CD4-positive, alpha-beta T cell treated with Interleukin-4 for 1 hour (primary cell): ENCODE measurements at places on chromosomes 4 and X.

GRCh38 chrX:16039363-16039762 is 84.0 kb upstream of the GRPR start:
- DNase-seq: no peak

GRCh38 chrX:51148848-51149247 is 183.8 kb upstream of the NUDT10 start:
- no peak for DNase-seq

DNA sequence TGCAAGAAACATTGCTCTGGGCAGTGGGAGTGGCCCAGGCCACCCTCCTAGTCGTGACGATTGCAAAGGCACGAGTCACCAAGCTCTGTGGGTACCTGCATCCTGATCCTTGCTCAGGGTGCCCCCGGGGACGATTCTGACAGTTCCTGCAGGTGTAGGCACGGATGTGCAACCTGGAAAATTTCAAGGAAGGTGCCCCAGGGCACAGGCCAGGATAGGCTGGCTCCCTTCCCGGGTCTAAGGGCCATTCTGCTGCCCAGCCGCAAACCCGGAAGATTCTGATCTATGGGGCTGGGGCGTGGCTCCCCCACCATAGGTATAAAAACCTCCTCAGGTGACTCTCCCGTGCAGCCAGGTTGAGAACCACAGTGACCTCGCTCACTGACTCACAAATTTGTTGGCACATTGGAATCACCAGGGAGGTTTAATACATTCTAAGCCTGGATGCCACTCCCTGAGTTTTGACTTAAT is 228.5 kb downstream of the PTTG2 start:
- no peak for DNase-seq

DNA sequence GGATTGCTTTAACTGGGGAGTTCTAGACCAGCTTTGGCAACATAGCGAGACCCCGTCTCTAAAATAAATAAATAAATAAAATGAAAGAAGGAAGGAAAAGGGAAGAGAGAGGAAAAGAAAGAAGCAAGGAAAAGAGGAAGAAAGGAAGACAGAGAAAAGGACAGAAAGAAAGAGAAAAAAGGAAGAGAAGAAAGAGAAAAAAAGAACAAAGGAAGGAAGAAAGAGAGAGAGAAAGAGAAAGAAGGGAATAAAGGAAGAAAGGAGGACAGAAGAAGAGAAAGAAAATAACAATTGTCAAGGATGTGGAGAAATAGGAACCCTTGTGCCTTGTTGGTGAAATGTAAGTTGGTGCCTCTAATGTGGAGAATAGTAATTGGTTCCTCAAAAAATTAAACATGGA is 74.6 kb downstream of the ANAPC4 start:
- no peak for DNase-seq

- no peak for DNase-seq
These were observed 109.9 kb downstream of the AFF1 start for GRCh38 chr4:87044511-87045233.

DNA sequence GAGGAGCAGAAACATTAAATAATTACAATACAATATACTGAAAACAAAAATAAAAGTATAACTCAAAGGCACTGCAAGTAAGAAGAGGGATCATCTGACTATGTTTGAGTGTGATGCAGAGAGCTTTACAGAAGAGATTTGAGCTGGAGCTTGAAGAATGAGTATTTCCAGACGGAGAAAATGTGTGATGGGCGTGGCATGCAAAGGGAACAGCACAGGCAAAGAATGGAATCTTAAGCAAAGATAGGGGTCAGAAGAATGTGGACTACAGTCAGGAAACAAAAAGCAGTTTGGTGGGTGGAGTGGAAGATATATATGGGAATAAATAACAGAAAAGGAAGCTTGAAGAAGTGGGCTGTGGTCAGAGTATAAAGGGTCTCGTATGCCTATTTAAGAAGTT is 45.5 kb downstream of the OPHN1 start:
- no peak for DNase-seq

- no peak for DNase-seq
These were observed 1.1 kb downstream of the NAA10 start for GRCh38 chrX:153933748-153934147.

DNA sequence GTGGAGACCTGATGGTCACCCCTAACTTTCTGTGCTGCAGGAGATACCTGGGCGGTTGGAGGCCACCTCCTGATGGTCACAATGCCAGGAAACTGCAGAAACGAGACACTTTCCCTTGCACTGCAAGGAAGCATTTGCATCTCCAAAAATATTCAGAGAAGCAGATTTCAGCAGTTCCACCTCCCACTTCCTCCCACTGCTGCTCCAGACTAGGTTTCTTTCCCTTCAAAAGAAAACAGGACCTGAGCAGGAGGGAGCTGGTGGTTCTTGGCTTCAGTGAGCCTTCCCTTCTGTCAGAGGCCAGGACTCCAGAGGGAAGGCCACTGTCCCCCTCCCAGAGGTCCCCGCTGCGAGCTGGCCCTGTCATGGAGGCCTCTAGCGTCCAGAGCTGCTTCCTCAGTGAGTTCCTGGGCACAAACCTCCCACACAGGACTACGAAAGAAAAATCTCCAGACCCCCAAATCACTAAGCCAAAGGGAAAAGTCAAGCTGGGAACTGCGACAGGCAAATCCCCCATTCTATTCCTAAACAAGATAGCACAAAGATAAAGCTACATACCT is 35.9 kb downstream of the GPM6B start:
- DNase-seq: no peak

GRCh38 chrX:12447448-12448064 is 309.3 kb downstream of the FRMPD4 start:
- DNase-seq: no peak

GRCh38 chrX:125846271-125846670 is 319.8 kb downstream of the DCAF12L2 start:
- DNase-seq: no peak

GRCh38 chr4:184344899-184345572 is 127.4 kb upstream of the ENPP6 start:
- no peak for DNase-seq

DNA sequence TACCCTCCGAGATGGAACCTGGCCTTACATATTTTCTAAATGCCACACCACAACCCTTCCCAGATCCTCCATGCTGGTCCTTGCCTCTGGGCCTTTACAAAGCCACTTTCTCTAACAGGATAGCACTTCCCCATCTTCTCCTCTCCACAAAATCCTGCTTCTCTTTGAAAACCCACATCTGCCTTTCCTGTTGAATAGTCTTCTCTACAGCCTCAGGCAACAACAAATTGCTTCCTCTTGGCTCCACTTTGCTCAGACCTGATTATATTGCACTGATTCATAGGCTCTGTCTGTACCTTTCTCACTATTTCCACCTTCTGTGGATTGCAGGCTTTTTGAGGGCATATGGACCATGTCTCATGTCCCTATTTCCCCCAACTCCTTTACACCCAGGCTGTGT is 203.7 kb upstream of the MBNL3 start:
- DNase-seq: no peak

- DNase-seq: no peak
These were observed 19.7 kb downstream of the CENPI start for GRCh38 chrX:101117701-101118100.

GRCh38 chr4:159652871-159653270 is 550.0 kb downstream of the RAPGEF2 start:
- no peak for DNase-seq

DNA sequence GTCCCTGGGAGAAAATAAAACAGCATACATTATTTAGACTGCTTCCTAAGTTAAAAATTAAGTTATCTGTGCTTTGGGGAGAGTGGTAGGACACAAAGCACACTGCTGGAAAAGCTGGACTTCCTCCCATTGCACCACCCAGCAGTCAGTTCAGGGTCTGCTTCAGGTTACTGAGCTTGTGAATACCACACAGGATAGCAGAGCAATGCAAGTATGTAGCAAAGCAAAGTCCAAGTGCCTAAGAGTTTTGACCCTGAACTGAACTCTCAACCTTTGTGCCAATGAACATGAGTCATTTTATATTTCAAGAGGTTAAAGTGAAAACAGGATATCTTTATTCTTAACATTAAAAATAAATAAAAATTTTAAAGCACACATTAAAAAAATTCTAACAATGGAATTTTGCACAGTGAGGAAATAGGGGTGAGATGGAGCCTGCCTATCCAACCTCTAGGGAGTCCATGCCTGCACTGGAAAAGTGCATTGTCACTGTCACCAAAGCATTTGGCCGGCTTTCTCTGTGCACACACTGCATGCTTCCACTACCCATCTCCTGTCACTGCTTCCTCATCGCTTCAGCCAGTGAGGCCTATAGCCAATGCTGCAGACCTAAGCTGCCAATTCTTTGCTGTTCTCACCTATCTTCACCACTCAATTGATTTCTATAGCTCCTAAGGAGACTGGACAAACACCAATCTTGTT is 50.9 kb downstream of the ABCG2 start:
- no peak for DNase-seq

- DNase-seq: no peak
These were observed 313.8 kb downstream of the CAMK2D start for GRCh38 chr4:113447769-113448168.

DNA sequence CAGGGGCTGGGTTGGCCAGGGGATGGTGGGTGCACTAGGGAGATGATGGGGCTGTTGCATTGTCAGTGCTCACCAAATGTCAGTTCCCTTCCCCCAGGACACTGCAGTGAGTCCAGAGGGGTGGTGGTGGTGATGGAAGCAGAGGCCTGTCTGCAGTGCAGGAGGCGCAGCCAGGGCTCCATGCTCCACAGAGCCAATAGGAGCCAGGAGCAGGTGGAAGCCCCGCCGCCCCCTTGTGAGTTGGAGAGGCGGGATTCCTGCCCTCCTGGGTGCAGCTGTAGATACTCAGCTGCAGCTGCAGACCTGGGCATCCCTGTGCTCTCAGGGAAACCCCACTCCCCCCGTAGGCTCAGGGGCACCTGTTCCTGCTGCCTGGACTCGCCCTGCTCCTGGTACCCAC is 284.7 kb downstream of the EVC2 start:
- no peak for DNase-seq

DNA sequence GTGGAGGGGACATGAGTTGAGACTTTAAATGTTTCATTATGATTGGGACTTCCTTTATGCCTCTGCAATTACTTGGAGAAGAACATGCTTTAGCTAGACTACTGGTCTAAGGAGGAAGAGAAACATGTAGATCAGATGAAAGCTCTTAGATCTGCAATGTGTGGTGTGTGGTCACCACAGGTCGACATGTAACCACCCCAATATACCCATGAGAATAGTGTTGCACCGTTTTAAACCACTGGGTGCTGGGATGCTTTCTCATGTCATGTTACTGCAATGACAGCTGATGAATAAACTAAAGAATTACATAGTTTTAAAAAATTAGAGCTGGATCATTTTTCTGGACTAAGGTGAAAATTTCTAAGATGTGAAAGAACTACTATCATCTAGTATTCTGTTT is 1039.7 kb downstream of the RAPGEF2 start:
- no peak for DNase-seq

- peak; percentile 3 for DNase-seq
These were observed at the start of gene ARSJ for GRCh38 chr4:113979148-113979904. Gene ARSJ, minus strand, starts transcription at chr4:113979647. Its CDS starts 813 bp downstream, at chr4:113978834.

DNA sequence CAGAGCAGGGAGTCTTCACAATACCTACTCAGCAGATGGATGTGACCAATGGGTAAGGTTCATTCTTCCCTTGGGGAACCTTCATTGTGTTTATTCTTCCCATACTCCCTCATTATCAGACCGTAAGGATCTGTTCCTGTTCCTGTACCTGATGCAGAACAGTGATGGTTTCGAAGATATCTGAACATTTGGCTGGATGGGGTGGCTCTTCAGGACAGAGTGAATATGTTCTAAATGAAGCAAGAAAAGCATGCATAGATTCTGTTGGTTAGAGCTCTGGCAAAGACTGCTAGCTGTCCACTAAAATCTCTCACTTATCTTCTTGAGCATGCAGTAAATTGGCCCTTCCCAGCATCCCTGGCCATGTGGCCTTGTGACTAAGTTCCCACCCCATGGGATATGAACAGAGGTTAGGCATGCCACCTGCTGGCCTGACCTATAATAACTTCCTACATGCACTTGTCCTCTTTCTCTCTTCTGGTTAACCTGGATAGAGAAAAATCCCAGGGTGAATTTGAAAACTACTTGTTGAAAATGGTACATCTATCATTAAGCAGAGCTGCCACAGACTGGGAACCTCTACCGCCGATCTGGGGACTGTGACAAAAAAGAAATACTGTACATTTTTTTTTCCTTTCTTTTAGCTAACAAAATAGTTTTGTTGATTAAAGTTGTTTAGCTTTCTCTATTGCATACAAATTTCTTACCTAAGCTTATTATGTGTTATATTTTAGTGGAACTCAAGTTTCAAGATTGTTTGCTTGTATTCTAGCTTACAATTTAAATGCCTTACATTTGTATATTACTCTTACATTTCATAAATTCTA is 60.0 kb upstream of the BANK1 start:
- DNase-seq: peak; percentile 59

- DNase-seq: no peak
These were observed 202.2 kb upstream of the GPRIN3 start for GRCh38 chr4:89509708-89510281.

- no peak for DNase-seq
These were observed 221.6 kb downstream of the NSUN7 start for GRCh38 chr4:40971338-40971737.

- no peak for DNase-seq
These were observed 142.4 kb downstream of the AMELX start for GRCh38 chrX:11435568-11435967.

GRCh38 chr4:140188975-140189374 is 35.0 kb upstream of the MAML3 start:
- DNase-seq: no peak

DNA sequence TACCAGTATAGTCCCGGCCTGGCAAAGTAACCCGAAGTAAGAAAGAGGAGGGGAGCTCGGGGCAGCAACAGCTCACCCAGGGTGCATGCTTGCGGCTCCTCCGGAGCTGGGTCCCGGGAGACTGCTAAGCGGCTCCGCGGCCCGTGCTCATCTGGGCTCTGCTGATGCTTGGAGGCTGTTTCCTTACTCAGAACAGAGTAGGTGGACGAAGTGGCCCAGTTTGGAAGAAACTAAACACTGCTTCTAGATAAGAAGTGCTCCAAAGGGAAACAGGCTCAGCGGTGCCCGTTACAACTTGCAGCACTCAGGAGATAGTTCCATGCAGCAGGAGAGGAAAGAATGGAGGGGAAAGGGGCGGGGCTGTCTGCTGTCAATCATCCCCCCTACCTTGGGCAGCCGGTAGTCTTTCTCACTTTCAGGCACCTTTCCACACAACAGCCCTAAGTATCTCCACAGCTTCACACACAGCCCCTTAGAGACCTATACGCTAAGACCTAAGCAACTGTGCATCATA is at the start of gene COL4A6:
Gene COL4A6 (minus strand): TSS at position 313 of the 514 bp plus-strand sequence. CDS start 226 bp downstream, at position 87.
- no peak for DNase-seq

GRCh38 chr4:53697016-53697685 is 105.9 kb upstream of the LNX1 start:
- no peak for DNase-seq

- DNase-seq: no peak
These were observed 62.6 kb upstream of the KLF3 start for GRCh38 chr4:38601244-38601915.
